Stimulated activated CD4-positive, alpha-beta T cell treated with anti-CD3 and anti-CD28 coated beads, TNF-alpha, amount 100 ng/mL, for 48 hours (primary cell): ENCODE measurements at places on chromosomes 16 and 17.

- DNase-seq, result no peak
Measured at GRCh38 chr16:9125658-9126505, 34.4 kb downstream of the HAPSTR1 start.

DNA sequence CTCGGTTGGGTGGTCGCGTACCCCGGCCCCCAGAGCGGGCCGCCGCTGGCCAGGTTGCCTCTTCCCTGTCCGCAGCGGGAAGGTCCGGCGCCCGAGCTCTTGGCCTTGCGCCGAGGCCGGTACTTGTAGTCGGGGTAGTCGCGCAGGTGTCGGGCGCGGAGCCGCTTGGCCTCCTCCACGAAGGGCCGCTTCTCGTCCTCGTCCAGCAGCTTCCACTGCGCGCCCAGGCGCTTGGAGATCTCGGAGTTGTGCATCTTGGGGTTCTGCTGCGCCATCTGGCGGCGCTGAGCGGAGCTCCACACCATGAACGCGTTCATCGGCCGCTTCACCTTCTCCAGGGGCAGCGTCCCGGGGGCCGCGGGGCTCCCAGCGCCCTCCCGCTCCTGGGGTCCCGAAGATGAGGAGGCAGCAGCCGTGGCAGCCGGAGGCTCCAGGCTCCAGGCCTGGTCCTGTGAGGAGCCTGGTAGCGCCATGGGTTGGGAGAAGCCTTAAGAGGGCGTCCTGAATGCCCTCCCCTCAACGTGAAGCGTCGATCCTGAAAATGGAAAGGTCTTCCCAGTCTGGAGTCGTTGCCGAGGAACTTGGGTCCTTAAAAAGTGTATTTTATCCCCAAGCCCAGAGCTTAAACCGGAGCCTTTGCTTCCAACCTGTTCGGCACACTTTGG, 558 bp downstream of the SOX15 start:
- peak; percentile 41 for DNase-seq

DNA sequence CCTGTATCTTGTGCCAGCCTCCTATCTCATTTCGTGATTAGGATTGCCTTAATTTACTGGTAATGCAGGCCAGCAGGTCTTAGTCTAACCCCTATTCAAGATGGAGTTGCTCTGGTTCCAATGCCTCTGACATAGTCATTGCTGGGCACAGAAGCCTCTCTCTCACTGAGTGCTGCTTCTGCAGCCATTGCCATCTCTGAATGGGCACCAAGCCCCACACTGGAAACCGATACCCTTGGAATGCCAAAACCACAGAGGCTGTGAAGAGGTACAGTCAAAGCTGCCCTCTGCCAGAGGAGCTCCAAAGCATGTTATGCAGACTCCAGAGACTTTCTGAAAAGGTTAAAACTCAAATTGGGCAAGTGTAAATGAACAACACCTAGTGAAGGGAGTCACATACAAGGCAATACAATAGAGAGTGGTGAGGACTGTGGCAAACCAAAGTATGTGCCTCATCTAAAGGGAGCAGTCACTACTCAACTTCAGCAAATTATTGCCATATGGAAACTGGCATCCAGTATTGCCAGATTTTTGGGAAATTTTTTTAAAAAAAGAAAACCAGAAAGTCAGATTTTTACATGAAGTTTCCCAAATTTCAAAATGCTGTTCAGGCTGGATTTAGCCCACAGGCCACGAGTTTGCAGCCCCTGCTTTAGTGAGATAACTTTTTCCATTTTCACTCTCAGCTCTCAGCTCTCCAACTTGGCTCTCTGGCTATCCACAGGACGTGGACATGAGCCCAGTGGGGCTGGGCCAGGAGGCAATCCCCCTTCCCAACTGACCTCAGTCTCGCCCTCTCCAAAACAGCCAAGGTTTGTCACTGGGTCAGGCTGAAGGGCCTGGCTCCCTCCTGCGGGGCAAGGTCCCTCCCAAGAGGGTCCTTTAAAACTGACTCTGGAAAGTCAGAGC, 2.1 kb upstream of the MMP2 start:
- DNase-seq, result no peak

DNA sequence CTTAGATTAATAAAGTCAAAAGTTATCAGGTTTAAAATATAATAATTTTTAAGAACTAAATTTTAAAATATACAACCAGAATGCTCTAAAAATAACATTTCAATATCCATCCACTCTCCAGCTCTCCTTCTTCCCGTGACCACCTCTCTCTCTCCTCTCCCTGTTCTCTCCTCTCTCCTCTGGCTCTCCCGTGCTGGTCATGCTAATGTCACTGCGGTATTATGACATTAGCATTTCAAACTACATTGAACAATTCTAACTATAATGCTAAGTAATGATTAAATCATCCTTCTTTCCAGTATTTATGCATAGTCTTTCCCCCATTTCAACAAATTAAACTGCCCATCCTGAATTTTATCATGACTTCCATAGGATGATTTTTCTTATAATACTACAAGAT, 154.7 kb downstream of the CEP112 start:
- DNase-seq, result no peak

- no peak for DNase-seq
Measured at GRCh38 chr17:16243385-16243784, 26.4 kb downstream of the PIGL start.

DNA sequence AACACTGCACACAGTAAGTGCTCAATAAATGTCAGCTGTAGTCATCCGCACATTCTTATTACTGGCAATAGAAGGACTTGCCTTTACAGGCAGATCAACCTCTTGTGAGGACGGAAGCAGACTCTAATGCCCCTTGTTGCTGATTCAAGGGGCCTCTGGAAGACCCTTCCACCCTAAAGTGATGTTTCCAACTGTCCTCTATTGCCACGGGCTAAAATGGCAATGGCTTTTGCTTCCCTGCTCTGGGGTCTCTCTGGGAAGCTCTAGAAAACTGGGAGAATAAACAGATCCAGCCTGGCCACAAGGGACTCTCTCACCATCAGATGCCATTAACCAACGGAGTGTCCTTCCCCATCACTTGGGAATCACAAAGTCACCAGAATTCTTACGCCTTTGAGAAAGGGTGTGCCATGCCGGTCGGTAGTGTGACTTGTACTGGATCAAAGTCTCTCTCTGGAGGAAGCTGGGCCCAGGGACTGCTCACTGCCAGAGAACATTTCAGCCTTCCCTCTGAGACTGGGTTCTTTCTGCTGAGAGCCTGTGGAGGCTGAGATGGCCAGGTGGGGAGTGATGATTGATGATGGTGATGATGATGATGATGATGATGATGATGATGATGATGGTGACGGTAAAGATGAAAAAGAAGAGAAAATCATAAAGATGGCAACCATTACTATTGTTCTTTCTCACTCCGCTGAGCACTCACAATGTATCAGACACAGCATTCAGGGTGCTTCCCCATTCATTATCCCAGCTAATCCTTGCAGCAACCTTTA, 146.8 kb downstream of the CYLD start:
- no peak for DNase-seq

- no peak for DNase-seq
Measured at GRCh38 chr16:12305847-12306801, 329.6 kb downstream of the SNX29 start.

DNA sequence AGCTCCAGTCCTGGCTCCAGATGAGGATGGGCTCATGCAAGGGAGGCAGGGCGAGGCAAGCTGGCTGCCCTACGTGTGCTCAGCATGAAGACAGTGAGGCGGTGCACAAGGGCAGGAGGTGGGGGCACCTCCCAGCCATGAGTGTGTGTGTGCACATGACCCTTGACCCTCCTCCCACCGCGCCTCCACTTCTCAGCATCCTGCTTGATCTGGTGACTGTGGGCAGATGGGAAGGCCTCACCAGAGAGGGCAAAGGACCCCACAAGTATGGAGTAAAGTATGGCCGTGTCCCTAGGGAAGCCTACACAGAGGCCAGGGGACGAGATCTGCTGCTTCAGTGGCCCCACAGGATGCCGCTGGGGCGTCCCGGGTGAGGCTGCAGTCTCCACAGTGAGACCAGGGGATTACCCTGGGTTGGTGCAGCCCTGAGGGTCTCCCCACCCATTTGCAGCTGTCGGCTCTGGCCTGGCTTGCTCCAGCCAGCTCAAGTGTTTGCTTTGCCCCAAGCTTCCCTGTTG, 7.9 kb upstream of the RNF222 start:
- no peak for DNase-seq

DNA sequence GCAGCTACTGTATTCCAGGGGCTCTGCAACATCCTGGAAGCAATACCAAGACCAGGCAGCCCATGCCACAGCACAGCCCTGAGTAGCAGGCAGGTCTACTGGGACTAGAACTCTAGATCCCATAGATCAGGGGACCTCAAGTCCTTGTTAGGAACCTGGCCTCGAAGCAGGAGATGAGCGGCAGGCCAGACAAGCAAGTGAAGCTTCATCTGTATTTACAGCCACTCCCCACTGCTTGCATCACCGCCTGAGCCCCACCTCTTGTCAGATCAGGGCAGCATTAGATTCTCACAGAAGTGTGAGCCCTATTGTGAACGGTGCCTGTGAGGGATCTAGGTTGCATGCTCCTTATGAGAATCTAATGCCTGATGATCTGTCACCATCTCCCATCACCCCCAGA, 295.7 kb upstream of the TNRC6C start:
- no peak for DNase-seq

GRCh38 chr17:70767102-70767701, 597.9 kb downstream of the KCNJ2 start:
- no peak for DNase-seq

DNA sequence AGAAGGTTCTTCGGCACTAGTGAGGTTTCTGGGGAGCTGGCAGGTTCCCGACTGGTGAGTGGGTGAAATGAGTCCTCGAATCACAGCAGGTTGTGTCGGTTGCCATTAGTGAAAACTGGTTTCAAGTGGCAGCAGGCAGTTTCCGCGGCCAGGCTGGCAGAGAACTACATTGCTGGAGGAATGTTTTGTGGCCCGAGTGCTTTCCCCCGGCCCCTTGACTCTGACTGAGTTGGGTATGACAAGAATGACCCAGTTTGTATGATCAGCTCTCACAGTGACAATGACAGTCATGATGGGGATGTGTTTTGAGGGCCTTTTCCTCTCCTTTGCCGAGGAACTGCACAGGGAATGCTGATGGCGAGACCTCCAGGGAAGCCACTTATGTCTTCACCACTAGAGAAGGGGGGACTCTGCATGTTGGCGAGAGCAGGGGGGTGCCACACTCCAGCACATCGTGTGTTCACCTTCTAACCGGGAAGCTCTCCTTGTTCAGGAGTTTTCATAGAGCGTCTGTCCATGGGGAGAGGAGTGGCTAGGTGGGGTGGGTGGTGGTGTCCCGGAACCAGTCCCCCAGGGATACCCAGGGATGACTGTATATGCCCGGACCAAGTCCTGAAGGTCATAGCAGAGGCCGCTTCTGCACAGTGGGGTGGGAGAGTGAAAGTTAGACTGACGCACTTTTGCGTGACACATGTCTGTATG, 206.0 kb upstream of the CHMP6 start:
- DNase-seq, result peak; percentile 36

GRCh38 chr16:56316545-56316944, 108.8 kb downstream of the AMFR start:
- no peak for DNase-seq

DNA sequence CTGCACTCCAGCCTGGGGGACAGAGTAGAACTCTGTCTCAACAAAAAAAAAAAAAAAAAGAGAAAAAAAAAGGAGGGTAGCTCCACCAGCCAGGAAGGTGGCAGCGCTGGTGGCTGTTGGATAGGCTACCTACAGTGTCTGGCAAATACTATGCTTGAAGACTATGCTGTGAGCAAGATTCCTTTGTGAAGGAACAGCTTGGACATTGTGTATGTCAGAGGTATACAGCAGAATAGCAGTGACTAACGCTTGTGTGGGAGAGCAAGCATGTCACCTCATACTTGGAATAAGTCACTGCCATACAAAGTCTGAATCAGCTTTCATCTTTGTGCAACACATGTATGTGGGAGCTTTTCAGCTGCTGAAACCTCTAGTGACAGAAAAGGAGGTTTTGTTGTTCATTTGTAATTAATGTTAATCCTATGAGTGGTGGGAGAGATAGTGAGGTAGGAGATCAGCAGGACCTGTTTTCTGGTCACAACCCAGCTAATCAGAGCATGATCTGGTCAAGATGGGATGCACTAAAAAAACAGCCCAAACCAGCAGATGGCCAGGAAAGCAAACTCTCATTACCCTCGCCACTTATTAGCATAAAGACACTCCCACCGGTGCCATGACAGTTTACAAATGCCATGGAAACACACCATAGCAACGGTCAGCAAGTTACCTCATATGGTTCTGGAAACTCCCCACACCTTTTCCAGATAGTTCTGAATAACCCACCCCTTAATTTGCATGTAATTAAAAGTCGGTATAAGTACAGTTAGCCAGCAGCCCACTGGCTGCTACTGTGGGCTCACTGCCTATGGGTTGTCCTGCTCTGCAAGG, 6.8 kb upstream of the ITGAD start:
- peak; percentile 11 for DNase-seq

- no peak for DNase-seq
Measured at GRCh38 chr17:78141437-78142118, 4.6 kb upstream of the C17orf99 start.

GRCh38 chr16:2083876-2084780, 36.3 kb downstream of the TSC2 start:
- DNase-seq, result no peak

DNA sequence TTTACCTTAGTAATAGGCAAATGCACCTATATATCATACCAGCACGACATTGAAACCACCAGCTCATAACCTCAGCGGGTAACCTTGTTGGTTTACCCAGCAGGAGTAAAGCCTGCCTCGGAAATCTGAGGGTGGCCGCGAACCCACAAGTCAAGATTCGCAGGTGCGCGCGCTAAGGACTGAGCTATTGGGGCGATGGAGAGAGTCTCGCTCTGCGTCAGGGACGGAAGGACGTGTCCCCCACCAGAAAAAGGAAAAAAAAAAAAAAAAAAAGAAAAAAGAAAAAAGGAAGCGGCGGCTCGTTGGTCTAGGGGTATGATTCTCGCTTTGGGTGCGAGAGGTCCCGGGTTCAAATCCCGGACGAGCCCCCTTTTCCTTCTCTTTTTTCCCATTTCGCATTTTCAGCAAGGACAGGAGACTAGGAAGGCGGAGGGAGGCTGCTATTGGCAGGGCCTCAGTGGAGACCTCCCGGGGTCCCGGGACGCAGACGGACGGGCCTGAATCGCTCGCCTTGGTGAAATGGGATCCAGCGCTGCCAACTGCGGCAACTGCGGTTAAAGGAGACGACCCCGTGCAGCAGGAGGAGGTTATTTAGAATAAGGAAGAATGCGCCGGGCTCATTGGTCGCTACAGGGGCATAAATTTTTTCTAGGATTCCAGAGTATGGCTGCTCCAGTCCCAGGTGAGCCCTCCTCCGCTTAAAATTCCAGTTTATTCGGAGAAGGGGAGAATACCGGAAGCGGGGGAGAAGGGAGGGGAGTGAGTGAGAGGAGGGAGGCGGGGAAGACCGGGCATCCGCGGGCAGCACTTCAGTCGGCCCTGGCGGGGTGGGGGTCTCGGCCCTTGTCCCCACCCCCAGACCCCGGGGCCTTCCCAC, at the start of gene OR1F1:
Gene OR1F1, plus strand, starts transcription at position 407 of the 877 bp plus-strand sequence.
- DNase-seq, result peak; percentile 60

- DNase-seq, result no peak
Measured at GRCh38 chr17:36184023-36184765, 7.8 kb upstream of the TBC1D3B start.

GRCh38 chr16:1825381-1825863, 1.2 kb downstream of the HAGH start:
- no peak for DNase-seq
